ENCODE measurements at places on chromosomes 3 and 15. TPM values are rescaled to one million over a fixed set of nuclear protein-coding genes. Genes with fewer than 3 reads are reported as not detected.

The TM6SF1 gene
- 6.0 TPM for total RNA-seq

The ABI3BP gene
- 0.26 TPM for total RNA-seq

The TEX55 gene
- total RNA-seq = not detected

The KIF23 gene
- total RNA-seq = 9.5 TPM

The TLR9 gene
- not detected for total RNA-seq

Measured in endothelial cell (in vitro differentiated cells).